Kidney (tissue), 22 donors: ENCODE measurements at places on chromosomes 5 and 9. TPM values are rescaled to one million over a fixed set of nuclear protein-coding genes. Genes with fewer than 3 reads are reported as not detected.

Gene OR1L6
- not detected for polyA plus RNA-seq

Gene RGS7BP
- polyA plus RNA-seq = 0.39 TPM

- no peaks in the 10 kb centered on the region for H3K27me3 ChIP-seq
- no peaks in the 10 kb centered on the region for H3K36me3 ChIP-seq
- no peaks in the 10 kb centered on the region for H3K4me1 ChIP-seq
Observed at GRCh38 chr5:94788527-94788926, 170.1 kb downstream of the SLF1 start.

- H3K4me1 ChIP-seq = no peaks in the 10 kb centered on the region
- H3K36me3 ChIP-seq = peaks cover 17% of the 10 kb centered on the region
- no peak overlapping the region for H3K4me3 ChIP-seq
- no peak overlapping the region for H3K27ac ChIP-seq
- DNase-seq = no peak
Observed at GRCh38 chr9:120484162-120484561, 95.8 kb downstream of the CDK5RAP2 start.

DNA sequence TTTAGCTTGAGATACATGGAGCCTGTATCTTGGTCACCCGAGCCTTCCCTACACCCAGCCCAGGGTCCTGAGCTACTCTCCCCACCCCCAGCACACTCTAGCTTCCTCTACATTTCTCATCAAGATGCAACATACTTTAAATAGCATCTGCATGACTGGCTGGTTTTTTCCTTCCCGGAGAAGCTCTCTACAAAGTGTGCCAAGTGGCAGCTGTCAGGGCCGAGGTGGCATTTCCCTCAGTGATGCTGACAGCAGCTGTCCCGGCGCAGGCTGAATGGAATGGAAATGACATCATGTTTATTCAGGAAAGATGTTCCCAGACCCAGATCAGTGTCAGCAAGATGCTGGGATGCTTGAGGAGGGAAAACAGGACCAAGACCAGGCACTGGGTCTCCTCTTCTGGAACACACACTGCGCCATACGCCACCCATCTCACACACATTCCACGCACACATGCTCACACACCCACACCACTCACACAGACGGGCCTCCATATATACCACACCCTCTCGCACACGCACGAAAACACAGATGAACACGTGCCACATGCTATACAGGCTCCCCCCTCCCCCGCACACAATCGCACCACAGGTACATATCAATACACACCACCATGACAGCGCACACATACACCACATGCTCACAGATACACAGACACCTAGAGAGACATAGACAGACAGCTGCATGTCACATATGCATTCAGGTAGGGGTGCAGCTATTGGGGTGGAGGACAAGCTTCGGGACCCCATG, 67.8 kb downstream of the LHX2 start:
- no peak overlapping the region for H3K4me3 ChIP-seq
- no peaks in the 10 kb centered on the region for H3K27me3 ChIP-seq
- H3K36me3 ChIP-seq = no peaks in the 10 kb centered on the region
- no peak for DNase-seq
- no peak overlapping the region for H3K27ac ChIP-seq
- no peaks in the 10 kb centered on the region for H3K4me1 ChIP-seq

- H3K4me3 ChIP-seq = no peak overlapping the region
- no peaks in the 10 kb centered on the region for H3K4me1 ChIP-seq
- no peaks in the 10 kb centered on the region for H3K27me3 ChIP-seq
- H3K27ac ChIP-seq = no peak overlapping the region
- no peak for DNase-seq
Observed at GRCh38 chr5:2282034-2282690, 399.4 kb upstream of the IRX4 start.

DNA sequence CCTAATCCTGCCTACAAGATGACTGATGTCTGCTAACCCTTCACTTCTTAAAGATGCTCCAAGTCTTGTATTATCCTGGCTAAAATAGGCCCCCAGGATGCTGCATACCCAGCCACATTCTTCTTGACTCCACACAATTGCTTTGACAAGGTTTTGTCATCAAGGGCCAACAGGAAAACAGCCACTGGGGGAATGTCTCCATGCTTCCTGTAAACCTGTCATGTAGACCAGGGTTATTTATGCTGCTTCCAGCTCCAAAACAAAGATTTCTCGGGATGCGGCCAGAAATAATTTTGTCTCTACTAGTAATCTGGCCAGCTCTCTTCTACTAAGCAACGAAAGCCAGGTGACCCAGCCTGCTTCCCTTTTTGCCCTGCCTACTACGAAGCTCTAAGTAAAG, 53.8 kb downstream of the SHB start:
- no peaks in the 10 kb centered on the region for H3K36me3 ChIP-seq
- no peak for DNase-seq
- H3K4me1 ChIP-seq = peaks cover 34% of the 10 kb centered on the region
- no peak overlapping the region for H3K27ac ChIP-seq
- no peak overlapping the region for H3K4me3 ChIP-seq
